ENCODE measurements at places on chromosomes 5 and 9.
A peak's percentile ranks its signal among the peaks of the same experiment; 100 is the strongest.

DNA sequence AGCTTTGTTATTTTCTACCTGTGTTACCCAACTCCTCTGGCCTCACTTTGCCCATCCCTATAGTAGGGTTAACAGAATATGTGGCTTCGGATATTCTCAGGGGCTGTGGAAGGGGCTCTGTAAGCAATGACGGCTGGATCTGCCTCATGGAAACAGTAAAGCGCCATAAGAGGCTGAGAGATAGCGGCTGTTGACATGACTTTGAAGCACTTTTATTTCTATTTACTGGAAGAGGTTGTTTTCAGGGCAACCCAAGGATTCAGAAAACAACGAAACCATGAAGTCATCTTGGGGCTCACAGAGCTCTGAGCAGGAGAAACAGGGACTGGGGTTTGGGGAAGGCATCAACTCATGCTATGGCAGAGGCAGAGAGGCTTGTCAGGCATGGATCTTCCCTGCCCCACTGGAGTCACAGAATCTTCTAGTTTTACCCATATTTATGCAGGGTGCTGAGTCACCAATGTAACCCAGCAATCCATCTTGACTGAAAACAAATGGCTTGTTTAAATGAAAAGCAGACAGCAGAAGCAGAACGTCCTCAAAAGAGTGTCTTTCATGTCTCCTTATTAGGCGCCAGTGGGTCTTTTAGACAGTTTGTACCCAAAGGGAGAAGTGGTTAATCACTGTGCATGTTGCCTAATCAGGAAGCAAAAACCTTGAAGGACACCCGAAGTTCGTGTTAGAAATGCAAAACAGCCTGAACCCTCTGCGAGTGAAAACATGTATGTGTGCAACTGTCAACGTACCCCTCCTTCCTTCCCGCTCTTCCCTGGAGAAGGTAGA is 113.0 kb downstream of the COL23A1 start:
- no peak for DNase-seq

DNA sequence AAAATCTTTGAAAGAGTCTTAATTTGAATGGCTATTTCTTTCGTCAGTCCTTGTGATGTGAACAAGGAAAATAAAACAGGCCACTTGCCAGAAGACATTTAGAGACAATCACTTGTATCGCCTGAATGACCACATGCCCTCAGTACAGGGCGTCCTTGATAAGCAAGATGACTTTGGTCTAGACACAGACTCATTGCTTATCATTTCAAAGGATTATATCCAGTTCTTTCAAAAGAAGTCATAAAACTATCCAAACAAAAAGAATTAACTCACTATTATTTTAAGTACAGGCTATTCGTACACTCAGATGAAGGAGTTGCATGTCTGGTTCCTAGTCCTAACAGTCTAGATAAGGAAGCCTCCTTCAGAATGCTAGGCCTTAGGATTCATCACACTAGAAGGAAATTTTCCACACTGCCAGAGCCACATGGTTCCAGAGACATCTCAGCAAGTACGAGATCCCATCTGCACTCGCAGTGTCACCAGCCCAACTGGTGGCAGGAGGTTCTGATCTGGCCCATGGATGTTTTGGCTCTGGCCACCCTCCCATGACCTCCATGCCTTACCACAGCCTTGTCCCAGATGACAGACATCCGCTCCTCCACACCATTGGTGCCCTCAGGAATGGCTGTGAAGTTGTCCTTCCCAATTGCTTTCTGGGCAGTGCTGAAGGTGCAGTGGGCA is 109.6 kb downstream of the DPYSL3 start:
- no peak for DNase-seq

- DNase-seq: no peak
These were observed 13.7 kb downstream of the FPGS start for GRCh38 chr9:127816362-127816725.

DNA sequence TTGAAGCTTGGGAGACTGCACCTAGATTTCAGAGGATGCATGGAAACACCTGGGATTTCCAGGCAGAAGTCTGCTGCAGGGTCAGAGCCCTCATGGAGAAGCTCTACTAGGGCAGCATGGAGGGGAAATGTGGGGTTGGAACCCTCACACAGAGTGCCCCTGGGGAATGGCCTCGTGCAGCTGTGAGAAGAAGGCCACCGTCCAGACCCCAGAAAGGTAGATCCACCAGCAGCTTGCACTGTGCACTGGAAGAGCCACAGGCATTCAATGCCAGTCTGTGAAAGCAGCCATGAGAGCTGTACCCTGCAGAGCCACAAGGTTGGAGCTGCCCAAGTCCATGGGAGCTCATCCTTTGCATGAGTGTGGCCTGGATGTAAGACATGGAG is 285.3 kb upstream of the FAM174A start:
- DNase-seq: no peak

DNA sequence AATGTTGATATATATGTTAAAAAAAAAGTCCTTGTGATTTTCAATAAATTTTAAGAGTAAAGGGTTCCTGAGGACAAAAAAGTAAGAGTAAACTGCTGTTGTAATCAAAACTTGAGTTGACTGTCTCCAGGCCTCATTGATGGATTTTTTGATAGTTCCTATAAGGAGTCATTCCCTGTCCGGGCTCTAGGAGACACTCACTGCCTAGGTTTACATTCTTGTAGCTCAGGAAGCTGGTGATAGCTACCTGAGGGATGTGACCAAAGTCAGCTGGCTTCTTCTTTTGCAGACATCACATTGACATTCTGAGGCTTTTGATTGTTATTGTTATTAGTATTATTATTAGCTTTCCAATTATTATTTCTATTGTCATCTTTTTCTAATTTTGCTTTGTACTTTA is 116.5 kb upstream of the FBXL7 start:
- DNase-seq: peak; percentile 37

DNA sequence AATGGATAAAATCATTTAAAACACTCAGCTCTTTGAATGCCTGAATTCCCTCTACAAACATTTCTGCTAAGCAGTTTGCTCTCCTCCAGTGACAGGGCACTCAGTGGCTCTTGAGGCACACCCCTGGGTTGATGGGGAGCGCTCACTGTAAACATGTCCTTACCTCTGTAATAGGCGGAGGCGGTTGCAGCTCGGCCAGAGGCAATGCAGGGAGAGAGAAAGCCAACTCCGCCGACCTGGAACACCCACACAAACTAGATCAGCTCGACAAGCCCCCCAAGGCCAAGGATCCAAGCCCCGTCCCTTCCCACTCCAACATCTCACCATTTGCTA is 329 bp downstream of the CDC23 start:
- no peak for DNase-seq

DNA sequence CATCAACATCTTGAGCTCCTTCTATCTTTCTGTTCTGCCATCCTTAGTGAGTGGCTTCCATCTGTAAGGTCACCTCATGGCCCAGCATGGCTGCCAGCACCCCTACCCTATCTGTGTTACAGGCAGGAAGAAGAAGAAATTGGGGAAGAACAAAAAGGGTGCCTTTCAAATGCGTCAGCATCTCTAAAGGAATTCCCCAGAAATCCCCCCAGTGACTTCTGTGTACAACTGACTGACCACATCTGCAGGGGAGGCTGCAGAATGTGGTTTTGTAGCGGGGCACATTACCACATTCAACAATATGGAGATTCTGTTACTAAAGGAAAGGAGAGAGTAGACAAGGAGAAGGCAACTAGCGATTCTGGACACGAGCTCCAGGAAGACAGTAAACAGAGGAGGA is 40.1 kb downstream of the ALG2 start:
- DNase-seq: peak; percentile 68

DNA sequence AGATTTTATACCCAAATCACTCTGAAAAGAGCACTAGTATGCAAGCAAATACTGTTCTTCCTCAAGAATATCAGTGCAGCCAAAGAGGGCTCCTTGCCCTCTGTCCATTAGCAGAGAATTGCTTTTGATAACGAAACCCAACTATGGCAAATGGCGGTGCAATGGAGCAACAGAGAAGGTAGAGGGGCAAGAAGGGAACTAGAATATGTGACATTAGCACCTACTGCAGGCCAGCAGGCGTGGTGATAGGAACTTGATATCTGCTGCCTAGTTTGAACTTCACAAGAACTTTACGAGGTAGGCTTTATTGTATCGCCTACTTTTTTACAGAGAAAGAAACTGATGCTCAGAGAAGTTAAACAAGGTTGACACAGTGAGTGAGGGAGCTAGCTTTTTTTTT is 66.1 kb downstream of the APBA1 start:
- DNase-seq: no peak

- no peak for DNase-seq
These were observed 545.9 kb upstream of the RIOK2 start for GRCh38 chr5:97728920-97729319.

DNA sequence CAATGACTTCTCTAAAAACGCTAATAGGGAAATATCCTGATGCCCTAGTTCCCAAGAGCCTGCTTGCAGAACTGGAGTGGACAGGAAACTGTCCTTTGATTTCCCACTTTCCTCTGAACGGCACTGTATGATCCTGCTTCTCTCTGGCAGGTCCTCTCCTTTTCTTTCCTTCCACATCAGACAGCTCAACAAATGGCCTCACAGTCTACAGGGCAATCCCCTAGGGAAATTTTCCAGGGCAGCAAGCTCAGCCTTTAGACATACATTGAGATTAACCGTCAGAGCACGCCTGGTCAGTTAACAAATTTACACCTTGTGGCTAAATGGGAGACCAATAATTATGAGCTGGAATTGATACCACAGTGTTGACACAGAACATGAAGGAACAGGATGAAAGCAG is 164.9 kb downstream of the SLC24A2 start:
- DNase-seq: no peak

DNA sequence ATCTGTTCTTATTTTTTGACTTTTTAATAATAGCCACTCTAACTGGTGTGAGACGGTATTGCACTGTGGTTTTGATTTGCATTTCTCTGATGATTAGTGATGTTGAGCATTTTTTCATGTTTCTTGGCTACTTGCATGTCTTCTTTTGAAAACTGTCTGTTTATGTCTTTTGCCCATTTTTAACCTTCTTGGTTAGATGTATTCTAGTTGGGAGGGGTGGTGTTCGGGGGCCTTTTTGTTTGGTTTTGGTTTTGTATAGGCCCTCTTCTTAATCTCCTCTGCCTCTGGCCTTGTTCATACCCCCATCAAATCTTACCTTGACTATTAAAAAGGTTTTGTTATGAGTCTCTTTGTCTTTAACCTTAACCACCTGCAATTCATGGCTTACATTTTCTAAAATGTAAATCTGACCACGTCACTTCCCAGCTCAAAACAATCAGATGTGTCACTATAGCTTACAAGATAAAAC is 107.8 kb upstream of the NR4A3 start:
- DNase-seq: no peak

DNA sequence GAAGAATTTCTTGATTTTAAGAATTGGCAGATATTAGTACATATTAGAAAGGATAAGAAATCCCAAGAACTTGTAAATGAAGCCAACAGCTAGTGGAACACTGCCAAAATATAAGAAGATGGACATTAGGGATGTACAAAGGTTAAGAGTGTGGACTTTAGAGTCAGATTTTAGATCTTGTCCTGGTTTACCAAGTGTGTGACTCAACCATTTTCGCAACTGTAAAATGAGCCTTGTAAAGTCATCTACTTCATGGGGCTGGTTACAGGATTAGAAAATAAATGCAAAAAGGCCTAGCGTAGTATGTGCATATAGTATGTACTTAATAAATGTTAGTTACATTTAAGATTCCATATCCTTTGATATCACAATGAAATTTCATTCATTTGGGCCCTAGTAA is 260.0 kb downstream of the RAB3C start:
- DNase-seq: no peak

GRCh38 chr9:118992813-118993794 is 376.1 kb downstream of the BRINP1 start:
- peak; percentile 7 for DNase-seq

DNA sequence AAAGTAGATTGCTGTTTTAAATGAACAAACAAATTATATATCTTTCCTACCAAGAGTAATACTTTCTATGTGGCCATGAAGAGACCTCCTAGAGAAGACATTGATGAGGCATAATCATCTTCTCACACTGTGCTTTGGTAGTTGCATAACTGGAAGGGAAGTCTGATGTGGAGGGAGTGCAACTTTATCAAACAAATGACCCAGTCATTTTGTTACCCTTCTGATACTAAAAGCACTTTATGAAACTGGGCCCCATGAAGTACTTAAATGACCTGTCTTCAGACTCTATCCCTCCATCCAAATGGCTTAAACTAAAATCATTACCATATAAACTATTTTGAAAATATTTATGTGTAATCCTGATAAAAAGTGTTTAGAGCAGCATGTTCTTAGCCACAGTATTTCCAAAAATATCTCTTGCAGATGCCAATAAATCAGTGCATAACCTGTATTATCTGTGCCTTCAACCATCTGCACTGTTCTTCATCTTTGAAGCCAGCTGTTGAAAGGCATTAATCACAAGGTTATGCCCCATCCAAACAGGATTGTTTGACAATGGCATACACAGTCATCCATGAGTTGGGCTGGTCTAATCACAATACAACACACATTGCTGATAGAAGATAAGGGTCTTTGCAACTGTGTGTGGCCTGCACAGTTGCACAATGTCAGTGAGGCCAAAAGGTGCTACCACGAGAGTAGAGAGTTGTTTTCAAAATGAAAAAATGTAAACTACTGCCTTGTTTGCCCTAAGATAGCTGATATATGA is 31.9 kb upstream of the MIER3 start:
- no peak for DNase-seq

DNA sequence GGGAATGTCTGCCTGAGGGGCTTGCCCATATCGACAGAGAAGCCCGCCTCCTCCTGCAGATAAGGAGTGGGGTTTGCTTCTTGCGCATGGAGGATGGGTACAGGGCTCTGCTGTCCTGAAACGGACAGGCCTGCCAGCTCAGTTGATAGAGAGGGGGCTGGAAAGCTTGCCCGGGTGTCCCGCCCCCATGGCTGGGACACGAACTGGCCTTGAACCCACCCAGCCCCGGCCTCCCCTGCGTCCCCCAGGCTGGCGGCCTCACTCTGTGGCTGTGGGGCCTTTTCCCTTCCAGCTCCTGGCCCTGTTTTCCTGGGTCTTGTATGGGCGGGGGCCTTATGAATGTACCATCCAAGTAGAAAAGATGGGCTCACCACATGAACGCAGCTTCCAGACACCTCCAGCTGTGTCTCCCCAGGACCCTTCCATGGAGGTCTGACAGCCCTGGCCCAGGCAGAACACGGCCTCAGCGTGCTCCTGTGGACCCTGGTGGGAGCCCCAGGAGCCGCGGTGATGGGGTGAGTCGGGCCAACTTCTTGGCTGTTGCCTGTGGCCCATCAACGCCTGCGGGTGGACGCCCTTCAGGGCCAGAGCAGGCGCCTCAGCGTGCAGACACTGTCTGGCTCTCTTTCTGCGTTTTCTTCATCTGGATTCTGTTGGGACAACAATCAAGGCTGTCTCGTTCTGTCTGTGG is 15.9 kb upstream of the SLC2A6 start:
- no peak for DNase-seq

GRCh38 chr5:135120951-135121350 is 86.9 kb upstream of the PITX1 start:
- no peak for DNase-seq

DNA sequence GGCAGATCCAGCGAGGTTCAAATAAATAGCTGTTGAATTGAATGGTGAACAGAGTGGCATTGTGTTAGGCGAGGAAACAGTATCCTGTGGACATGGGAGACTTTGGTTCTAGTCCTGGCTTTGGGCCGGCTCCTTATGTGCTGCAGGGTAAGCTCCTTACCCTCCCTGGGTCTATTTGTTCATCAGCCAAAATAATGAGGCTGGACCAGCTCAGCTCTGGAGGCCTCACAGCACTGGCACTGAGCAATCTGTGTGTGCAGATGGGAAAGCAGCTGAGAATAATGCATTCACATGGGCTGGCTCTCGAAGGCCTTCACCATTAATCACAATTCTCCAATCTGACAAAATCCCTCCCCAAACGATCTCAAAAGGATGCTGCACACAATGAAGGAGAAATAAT is 81.9 kb downstream of the APBA1 start:
- no peak for DNase-seq
